ENCODE measurements at places on chromosomes 5 and 9.

DNA sequence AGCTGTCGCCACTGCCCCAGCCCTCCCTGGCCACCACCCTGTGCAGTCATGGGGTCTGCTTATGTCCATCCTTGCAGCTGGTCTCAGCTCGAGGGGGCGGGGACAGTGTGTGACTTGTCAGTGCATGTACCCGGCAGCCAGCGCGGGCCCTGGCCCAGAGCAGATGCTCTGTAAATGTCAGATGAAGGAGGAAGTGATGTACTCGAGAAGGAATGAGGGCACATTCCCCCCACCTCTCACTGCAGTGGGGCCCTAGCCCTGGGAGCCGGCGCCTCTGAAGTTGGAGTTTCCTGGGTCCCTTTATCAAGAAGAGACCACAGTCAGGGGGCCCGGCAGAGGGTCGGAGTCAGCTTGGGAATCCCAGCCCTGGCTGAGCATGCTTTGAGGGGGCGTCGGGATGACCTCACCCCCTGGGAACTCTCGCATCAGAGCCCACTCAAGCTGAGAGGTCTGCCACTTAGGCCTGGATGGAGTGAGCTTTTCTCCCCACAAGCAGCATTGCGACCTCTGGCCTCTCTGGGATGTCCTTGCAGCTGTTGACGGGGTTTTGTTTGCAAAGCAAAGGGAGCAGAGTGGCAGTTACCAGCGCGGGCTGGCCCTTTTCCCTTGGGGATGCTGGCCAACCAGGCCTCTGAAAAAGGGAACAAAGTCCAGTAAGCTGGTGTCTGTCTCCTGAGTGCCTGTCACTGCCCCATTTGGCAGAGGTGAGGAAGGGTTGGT, 19.0 kb downstream of the NEURL1B start:
- peak; percentile 17 for DNase-seq

DNA sequence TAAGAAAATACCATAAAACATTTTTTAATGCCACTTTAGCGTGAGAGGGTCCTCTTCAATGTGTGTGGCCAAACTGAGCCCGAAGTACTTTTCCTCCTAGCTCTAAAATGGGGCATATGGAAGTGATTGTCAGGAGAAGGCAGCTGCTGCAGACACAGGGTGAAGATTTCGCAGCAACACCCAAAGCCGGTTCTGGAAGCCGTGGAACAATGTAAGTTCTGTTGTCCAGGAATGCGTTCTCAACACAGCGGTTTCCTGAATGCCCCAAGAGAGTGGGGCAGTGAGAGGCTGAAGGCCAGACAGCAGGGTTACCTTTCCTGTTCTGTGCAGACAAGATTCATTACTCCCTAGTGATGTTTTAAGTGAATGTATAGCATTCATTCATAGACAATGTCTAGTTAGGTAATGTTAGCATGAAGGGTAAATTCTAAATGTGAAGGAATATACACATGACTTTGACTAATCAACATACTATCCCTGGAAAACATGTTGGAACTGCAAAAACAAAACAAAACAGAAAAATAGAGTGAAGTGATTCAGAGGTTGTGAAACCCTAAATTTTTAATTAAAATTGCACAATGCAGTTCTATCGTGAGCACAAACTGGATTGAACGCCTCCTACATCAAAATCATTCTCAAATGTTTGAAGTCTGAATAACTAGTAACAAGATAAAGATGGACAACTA, 197.0 kb upstream of the SEMA6A start:
- no peak for DNase-seq

DNA sequence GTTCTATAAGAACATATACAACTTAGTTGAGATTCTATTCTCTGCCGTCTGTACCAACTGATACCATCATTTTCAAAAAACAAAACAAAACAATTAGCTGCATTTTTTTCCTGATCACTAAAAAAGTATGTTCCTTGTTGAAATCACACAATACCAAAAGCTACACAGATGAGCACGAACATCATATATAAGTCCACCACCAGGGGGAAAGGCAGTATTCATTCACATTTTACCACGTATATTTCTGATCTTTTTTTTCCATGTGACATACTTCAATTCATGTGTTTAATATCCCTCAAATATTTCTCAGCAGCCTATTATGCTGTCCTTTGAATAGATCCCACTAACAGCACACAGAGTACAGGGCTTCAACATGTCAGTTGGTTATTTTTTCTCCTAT, 40.6 kb downstream of the IRX2 start:
- no peak for DNase-seq

DNA sequence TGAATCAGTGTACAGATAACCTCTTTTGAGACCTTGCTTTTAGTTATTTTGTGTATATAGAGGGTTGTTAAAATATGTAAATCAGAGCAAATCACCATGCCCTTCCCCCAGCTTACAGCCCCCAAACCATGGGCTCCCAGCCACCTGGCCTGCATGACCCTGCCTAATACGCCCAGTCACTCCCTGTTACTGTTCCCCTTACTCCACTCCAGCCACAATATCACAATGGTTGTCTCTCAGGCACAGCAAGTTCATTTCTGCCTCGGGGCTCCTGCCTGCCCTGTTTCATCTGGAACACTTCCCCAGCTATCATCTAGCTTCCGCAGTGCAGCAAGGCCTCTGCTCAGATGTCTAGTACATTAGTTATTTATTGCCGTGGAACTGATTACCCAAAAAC, 5.0 kb upstream of the CARD19 start:
- DNase-seq: no peak

DNA sequence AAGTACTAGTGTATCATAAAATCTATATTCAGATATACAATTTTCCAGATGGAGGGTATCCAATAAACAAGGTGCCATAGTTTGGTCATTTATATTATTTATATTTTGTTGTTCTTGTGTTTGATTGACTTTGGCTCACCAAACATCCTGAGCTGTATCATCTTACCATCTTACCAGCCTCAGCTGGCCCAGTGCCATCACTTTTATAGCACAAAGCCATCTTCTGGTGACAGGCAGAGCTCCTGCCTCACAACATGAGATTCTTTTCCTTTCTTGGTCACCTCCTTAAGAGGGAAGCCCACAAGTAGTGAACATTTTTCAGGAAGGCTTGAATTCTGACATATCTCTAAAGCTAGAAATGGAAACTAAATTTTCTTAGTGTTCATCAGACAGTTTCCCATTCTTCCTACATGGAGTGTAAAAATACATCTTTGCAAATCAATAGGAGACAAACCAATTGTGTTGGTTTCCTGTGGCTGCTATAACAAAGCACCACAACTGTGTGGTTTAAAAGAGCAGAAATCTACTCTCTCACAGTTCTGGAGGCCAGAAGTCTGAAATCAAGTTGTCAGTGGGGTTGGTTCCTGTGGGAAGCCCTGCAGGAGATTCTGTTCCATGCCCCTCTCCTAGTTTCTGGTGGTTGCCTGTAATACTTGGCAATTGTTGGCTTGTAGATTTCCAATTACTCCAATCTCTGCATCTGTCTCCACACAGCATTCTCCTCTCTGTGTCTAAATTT, 341.8 kb downstream of the MAN2A1 start:
- no peak for DNase-seq

DNA sequence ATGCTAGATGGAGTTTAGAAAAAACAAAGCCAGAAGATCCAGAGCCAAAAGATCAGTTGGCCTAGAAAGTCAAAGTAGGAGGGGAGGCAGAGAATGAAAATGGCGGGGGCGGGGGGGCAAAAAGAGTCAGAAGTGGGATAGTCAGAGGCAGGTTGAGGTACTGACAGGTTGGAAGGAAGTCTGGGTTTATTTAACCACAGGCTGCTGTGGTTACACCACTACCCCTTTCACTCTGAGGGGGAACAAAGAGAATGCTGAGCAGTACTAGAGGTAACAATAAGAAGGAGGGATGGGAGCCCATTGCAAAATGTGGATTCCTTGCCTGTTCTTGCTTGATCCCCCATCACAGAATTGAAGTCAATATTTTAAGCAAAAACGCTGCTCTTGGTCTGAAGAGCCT, 111.8 kb downstream of the CAVIN4 start:
- peak; percentile 21 for DNase-seq

- DNase-seq: no peak
These were observed 35.6 kb upstream of the NREP start for GRCh38 chr5:111792471-111793058.

- no peak for DNase-seq
These were observed 46.6 kb downstream of the ADAMTSL1 start for GRCh38 chr9:18520416-18521047.

DNA sequence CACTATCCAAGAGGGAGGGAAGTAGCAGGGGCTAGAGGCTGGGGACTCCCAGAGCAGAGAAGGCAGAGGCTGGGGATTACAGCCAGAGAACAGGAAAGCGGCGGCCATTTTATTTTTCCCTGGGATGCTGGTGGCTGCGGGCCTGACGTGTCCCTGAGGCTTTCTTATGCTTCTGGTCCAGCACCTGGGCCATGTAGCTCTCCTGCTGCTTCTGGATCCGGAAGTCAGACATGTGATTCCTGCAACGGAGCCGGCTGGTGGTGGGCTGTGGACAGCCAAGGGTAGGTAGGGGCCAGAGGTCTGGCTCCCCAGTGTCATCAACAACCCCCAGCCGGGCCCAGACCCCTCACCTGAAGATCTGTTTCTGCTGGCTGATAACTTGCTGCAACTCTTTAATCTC, 1.8 kb upstream of the PROB1 start:
- DNase-seq: no peak

DNA sequence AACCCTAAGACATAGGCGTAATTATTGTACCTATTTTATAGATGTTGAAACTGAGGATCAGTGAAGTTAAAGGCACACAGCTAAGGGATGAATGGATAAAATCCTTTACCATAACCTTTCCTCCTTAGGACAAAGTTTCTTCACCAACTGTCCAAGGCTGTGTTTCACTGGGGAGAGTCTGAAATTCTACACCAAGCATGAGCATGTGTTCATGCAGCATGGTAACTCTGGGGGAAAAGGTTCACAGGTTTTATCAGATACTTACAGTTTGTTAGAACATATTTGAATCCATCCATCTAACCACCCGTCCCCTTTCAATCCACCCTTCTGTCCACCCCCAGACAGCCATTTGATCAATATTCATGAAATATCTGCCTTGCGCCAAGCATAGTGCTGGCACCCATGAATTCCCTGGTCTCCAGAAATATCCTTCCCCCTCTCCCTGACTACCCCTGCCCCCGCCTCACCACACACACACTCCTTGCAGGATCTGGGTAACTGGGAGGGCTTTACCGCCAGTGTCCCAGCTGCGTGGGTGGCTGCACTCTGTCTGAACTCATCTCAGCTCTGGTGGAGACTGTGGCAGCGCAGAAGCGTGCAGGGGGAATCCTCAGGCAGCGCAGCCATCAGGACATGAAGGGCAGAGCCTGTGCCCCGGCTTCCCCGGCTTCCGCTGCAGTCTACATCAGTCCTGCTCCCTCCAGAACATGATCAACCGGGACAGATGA, 6.3 kb upstream of the KCNIP1 start:
- DNase-seq: no peak

- peak; percentile 84 for DNase-seq
These were observed 297.8 kb downstream of the CWC27 start for GRCh38 chr5:65066387-65067146.

- no peak for DNase-seq
These were observed 1219.4 kb upstream of the C9orf72 start for GRCh38 chr9:28792716-28793115.

- no peak for DNase-seq
These were observed 9.1 kb upstream of the TRIO start for GRCh38 chr5:14134083-14134482.

GRCh38 chr5:93186076-93186682, 394.8 kb downstream of the NR2F1-AS1 start:
- no peak for DNase-seq

Data from GM12865 (cell line).